ENCODE measurements at places on chromosomes 2 and 18. TPM values are rescaled to one million over a fixed set of nuclear protein-coding genes. Genes with fewer than 3 reads are reported as not detected.

Gene FLACC1
- polyA plus RNA-seq, result 0.60 TPM

Gene PFN4
- polyA plus RNA-seq, result 0.27 TPM

Gene SLC9A4
- not detected for polyA plus RNA-seq

DNA sequence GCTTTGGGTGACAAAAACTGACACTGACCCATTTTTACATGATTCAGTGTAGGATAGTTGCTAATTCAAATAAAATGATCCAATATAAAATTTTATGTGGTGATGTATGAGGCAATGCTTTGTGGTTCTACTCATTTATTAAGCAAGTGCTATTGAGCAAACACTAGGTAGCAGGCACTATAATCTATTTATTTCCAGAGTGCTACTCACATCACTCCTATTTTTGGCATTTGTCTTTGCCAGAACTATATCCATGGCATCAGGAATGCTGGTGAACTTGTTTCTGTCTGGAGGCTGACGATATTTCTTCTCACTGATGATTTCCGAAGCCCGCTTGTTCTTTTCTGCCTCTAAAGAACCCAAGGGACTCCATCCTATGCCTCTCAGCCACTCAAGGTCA, 84.3 kb downstream of the NEB start:
- H3K27ac ChIP-seq, result no peak overlapping the region
- H3K4me3 ChIP-seq, result no peak overlapping the region
- DNase-seq, result no peak
- no peaks in the 10 kb centered on the region for H3K27me3 ChIP-seq
- H3K36me3 ChIP-seq, result no peaks in the 10 kb centered on the region

- no peaks in the 10 kb centered on the region for H3K27me3 ChIP-seq
- no peak overlapping the region for H3K4me3 ChIP-seq
These were observed 184.6 kb upstream of the ERBB4 start for GRCh38 chr2:212723226-212723625.

DNA sequence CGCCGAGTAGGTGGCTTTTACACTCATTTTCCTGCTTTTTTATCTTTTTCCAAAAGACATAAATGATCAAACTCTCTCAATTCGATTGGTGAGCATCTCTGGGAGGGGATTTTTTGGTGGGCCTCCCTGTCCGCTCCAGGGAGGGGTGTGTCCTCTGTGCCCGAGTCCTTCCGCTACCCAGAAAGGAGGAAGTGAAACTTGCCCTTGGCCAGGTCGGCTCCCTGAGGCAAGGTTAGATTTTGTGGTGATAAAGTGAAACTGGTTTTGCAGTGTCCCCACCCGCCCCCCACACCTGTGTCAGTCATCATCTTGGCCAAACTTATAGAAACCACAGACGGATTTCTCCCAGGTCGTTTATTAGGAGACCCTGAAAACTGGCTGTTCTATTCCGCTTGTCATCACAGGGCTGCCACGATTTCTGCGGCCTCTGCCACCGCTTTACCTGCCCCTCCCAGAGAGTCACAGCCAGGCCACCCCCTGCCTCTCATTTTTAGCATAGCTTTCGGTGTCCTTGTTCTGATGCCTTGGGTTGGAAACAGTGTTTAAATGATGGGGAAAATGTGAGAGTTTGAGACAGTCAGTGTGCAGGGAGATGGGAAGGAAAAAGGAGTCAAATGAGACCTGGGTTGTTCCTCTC, 93.6 kb downstream of the SH3BP4 start:
- no peaks in the 10 kb centered on the region for H3K27me3 ChIP-seq
- no peak overlapping the region for H3K4me3 ChIP-seq
- peaks cover 17% of the 10 kb centered on the region for H3K4me1 ChIP-seq

- H3K36me3 ChIP-seq, result no peaks in the 10 kb centered on the region
- no peak overlapping the region for H3K4me3 ChIP-seq
- DNase-seq, result peak; percentile 59
- H3K27ac ChIP-seq, result no peak overlapping the region
These were observed 23.1 kb upstream of the DSG3 start for GRCh38 chr18:31424383-31424988.

- DNase-seq, result no peak
- H3K36me3 ChIP-seq, result no peaks in the 10 kb centered on the region
- no peak overlapping the region for H3K4me3 ChIP-seq
- no peak overlapping the region for H3K27ac ChIP-seq
- H3K4me1 ChIP-seq, result no peaks in the 10 kb centered on the region
These were observed 286.2 kb downstream of the ZNF516 start for GRCh38 chr18:76208678-76209306.

Gene LYPD1
- not detected for polyA plus RNA-seq

- no peaks in the 10 kb centered on the region for H3K4me1 ChIP-seq
- peak overlapping the region; percentile 44 for H3K27ac ChIP-seq
- H3K27me3 ChIP-seq, result no peaks in the 10 kb centered on the region
- DNase-seq, result no peak
- H3K36me3 ChIP-seq, result peaks cover 2% of the 10 kb centered on the region
These were observed 197.9 kb downstream of the NEDD4L start for GRCh38 chr18:58241877-58242276.

Gene CDCA7
- polyA plus RNA-seq, result 5.1 TPM

- DNase-seq, result no peak
- H3K36me3 ChIP-seq, result no peaks in the 10 kb centered on the region
These were observed 130.4 kb downstream of the MEIS1 start for GRCh38 chr2:66565291-66565690.

Gene CD8B
- polyA plus RNA-seq, result 56.0 TPM

Gene PTPRN
- 4.1 TPM for polyA plus RNA-seq

DNA sequence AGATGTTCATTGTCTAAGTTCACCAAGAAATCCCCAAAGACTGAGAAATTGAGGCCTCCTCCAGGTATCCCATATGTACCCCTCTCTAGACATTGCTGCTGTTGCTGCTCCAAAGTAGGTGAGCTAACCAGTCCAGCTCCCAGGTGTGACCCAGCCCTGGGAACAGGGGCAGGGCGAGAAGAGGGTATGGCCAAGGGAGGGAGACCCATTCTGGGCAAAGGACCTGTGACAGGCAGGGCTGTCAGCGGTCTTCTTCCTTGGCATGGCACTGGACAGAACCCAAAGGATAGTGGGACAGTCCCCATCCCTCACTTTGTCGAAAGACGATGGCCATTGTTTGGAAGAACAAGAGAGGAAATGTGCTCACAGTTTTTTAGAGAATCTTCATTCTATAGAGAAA, 7.2 kb upstream of the INO80C start:
- no peak overlapping the region for H3K4me3 ChIP-seq
- H3K4me1 ChIP-seq, result no peaks in the 10 kb centered on the region
- no peak for DNase-seq
- no peak overlapping the region for H3K27ac ChIP-seq
- no peaks in the 10 kb centered on the region for H3K27me3 ChIP-seq

GRCh38 chr2:3606028-3606369, 11.1 kb downstream of the COLEC11 start:
- no peak overlapping the region for H3K27ac ChIP-seq
- no peak overlapping the region for H3K4me3 ChIP-seq
- no peaks in the 10 kb centered on the region for H3K36me3 ChIP-seq
- H3K27me3 ChIP-seq, result no peaks in the 10 kb centered on the region
- no peak for DNase-seq

Gene HMSD
- not detected for polyA plus RNA-seq

Gene PID1
- polyA plus RNA-seq, result 22.3 TPM

Gene PSMG2
- 84.0 TPM for polyA plus RNA-seq

- DNase-seq, result no peak
- no peaks in the 10 kb centered on the region for H3K36me3 ChIP-seq
- H3K27ac ChIP-seq, result no peak overlapping the region
These were observed 191.5 kb upstream of the SALL3 start for GRCh38 chr18:78788161-78788560.

Gene SCN3A
- 0.60 TPM for polyA plus RNA-seq

DNA sequence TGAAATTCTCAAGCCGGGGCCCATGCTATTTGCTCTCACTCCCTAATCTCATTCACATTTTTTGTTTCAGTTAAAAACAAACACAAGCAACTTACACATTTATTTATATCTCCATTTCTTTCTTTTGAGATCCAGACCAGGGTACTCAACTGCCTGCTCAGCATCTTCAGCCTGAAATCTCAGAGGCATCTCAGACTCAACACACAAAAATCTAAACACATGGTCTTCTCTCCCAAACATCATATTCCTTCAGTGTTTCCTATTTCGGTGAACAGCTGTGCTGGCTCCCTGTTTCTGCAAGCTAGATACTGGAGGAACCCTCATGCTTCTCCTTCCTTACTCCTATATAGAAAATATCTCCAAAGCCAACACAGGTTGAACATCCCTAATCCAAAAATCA, 11.3 kb upstream of the RTTN start:
- DNase-seq, result no peak
- no peaks in the 10 kb centered on the region for H3K36me3 ChIP-seq
- H3K27me3 ChIP-seq, result no peaks in the 10 kb centered on the region
- no peak overlapping the region for H3K4me3 ChIP-seq

Gene GCFC2
- polyA plus RNA-seq, result 8.9 TPM

DNA sequence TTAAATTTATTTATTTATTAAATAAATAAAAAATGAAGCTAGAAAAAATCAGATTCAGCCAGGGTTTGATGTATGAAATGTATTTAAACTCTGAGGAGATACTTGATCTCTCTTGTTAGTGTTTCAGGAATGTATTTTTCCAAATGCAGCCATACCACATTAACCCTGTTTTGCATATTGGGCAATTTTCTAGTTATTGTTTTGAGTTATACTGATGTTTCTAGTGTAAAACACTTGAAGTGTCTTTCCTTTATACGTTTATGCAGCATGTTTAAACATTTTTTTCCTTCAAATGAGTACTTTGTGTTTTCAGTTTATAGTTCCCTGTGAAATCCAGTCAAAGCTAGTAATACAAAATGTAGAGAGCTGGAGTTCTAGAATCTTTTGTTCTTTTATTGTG, 69.9 kb downstream of the WDR7 start:
- DNase-seq, result no peak
- no peaks in the 10 kb centered on the region for H3K4me1 ChIP-seq
- no peak overlapping the region for H3K4me3 ChIP-seq
- H3K27me3 ChIP-seq, result no peaks in the 10 kb centered on the region
- no peaks in the 10 kb centered on the region for H3K36me3 ChIP-seq

DNA sequence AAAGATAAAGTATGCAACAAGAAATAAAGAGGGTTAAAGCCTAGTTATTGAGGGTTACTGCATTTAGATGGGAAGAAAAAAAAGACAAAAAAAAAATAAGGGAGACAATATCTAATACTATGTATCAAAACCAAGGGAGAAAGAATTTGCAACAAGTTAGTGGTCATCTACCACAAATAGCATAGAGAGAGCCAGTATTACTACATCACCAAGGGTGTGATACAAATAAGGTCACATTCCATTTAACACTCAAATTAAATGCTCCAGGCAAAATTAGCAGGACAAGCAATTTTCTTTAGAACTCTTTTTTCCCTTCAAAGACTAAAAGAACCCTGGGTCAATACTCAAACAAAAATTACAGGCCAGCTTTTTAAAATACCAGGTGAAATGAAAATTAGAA, 115.1 kb upstream of the GULP1 start:
- H3K4me1 ChIP-seq, result no peaks in the 10 kb centered on the region
- no peak overlapping the region for H3K27ac ChIP-seq
- H3K27me3 ChIP-seq, result no peaks in the 10 kb centered on the region
- H3K4me3 ChIP-seq, result no peak overlapping the region

- H3K27ac ChIP-seq, result no peak overlapping the region
- no peaks in the 10 kb centered on the region for H3K27me3 ChIP-seq
- no peak overlapping the region for H3K4me3 ChIP-seq
- H3K36me3 ChIP-seq, result no peaks in the 10 kb centered on the region
- no peaks in the 10 kb centered on the region for H3K4me1 ChIP-seq
These were observed 156.1 kb upstream of the PIEZO2 start for GRCh38 chr18:11305507-11305906.

DNA sequence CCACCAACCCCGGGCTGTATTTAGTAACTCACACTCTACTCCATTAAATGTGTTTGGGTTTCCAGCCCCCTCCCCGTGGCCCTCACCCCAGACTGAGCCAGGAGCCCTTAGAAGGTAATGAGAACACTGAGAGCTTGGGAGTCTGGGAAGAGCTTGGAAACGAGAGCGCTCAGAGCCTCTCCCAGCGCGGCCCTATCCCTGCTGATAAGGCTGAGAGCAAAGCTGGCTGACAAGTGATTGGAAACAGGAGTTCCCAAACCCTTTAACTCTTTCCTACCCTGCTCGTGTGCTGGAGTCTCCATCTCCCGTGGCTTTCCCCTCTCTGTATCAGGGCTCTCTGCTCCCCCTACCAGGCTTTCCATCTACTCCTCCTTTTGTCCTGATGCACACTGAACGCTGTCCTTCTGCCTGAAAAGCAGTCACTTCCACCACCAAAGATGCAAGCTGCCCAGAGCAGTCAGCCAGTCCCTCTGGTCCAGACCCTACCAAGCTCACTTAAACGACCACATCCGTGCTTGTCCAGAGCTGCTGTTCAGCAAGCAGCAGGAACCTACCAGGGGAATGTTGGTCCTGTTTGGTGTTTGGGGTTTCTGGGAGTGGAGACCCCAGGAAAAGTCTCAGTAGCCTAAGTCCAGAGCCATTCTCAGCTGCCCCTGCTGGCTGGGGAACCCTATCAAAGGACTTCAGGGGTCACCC, 100.0 kb upstream of the PKDCC start:
- H3K36me3 ChIP-seq, result no peaks in the 10 kb centered on the region
- no peaks in the 10 kb centered on the region for H3K4me1 ChIP-seq
- peak; percentile 39 for DNase-seq

Gene SGPP2
- 4.0 TPM for polyA plus RNA-seq

DNA sequence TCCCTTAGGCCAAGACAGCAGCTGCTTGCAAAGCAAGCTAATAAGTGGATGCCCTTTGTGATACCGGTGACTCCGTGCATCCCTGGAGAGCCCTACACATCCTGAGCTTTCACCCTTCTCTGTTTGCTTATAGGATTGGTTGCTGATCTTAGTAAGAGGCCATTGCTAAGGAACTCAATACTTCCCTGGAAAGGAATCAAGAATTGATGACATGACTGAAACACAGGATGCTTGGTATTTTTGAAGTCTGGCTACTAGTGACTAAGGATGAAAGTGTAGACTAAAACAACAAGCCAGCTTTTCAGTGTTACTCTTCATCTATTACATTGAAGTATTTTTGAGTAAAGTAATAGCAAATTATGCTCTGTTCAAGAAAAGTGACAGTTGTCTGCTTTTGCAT, 123.0 kb upstream of the SERPINE2 start:
- no peaks in the 10 kb centered on the region for H3K36me3 ChIP-seq
- no peaks in the 10 kb centered on the region for H3K27me3 ChIP-seq
- no peak for DNase-seq
- H3K4me1 ChIP-seq, result peaks cover 11% of the 10 kb centered on the region
- no peak overlapping the region for H3K4me3 ChIP-seq

DNA sequence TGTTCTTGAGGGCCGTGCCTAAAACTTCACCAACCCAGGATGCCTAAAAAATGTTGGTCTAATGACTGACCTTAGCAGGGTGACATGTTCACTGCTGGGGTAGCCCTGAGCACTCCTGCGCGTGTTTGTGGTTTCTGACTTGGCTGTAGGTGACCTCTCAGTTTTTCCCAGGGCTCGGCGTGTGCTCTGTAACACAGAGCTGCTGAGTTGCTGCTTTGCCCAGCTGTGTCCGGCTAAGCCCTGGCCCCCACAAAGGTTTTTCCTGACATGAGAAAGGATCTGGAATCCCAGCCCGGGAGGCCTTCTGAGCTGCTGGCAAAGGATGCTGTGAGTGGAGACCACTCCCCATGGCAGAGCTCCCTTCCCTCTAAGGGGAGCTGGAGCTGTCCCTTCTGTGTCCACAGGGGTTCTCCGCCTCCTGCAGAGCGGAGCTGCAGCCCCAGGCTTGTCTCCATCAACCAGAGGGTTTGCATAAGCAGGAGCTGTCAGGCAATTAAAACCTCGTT, 52.7 kb downstream of the CRIM1 start:
- H3K36me3 ChIP-seq, result no peaks in the 10 kb centered on the region
- H3K27ac ChIP-seq, result no peak overlapping the region
- H3K4me1 ChIP-seq, result no peaks in the 10 kb centered on the region
- no peak overlapping the region for H3K4me3 ChIP-seq

Gene LOXHD1
- 0.12 TPM for polyA plus RNA-seq
